Astrocyte (in vitro differentiated cells and primary cell): ENCODE measurements at places on chromosomes 1 and 21. TPM values are rescaled to one million over a fixed set of nuclear protein-coding genes. Genes with fewer than 3 reads are reported as not detected.

S100B gene
- 1.0 and 2.0 TPM in 2 replicates for total RNA-seq

SPATA21 gene
- not detected in 2 replicates for total RNA-seq

TFAP2E gene
- total RNA-seq: 0.41 and 0.48 TPM in 2 replicates

KIF26B gene
- total RNA-seq: 6.8 and 11.4 TPM in 2 replicates

SAMD11 gene
- total RNA-seq: 6.0 and 9.5 TPM in 2 replicates

ATAD3C gene
- 1.8 and 2.5 TPM in 2 replicates for total RNA-seq

GRCh38 chr1:108826081-108826635 lies 30.7 kb downstream of the AKNAD1 start:
- no peak overlapping the region for H3K4me3 ChIP-seq
- DNase-seq: no peak

DNA sequence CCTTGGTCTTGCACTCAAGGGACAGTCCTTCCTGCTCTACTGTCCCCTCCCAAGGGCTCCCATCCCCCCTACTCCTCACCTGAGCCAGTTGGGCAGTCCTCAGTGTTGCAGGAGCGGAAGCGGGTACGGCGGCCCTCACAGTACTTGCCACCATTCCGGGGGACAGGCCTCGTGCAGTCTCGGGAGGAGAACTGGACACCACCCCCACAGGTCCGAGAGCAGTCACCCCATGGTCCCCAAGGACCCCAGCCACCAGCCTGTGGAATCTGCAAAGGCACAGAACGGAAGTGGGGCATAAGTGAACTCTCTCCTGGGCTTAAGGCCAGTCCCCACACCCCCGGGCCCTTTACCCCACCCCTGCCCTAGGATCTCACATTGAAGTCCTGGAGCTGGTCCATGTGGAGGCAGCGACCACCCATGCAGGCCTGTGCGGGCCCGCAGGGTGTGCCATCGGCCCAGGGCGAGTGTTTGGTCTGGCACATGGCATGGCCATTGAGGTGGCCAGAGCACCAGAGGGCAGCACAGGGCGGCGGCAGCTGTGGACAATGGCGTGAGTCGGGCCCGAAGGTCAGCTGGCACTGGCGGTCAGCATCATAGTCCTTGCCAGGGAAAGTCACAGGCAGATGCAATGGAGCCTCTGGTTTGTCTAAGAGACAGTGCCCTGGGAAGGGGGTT lies 5.2 kb downstream of the ADAMTS4 start:
- no peaks in the 10 kb centered on the region for H3K27me3 ChIP-seq
- H3K4me1 ChIP-seq: peaks cover 20% of the 10 kb centered on the region
- no peak overlapping the region for H3K4me3 ChIP-seq
- H3K36me3 ChIP-seq: no peaks in the 10 kb centered on the region
- no peak overlapping the region for H3K27ac ChIP-seq

- H3K27ac ChIP-seq: no peak overlapping the region
- no peaks in the 10 kb centered on the region for H3K4me1 ChIP-seq
- no peaks in the 10 kb centered on the region for H3K27me3 ChIP-seq
- H3K4me3 ChIP-seq: no peak overlapping the region
- no peaks in the 10 kb centered on the region for H3K36me3 ChIP-seq
- no peak for DNase-seq
Observed at GRCh38 chr1:7868070-7868780, 15.4 kb upstream of the UTS2 start.

DNA sequence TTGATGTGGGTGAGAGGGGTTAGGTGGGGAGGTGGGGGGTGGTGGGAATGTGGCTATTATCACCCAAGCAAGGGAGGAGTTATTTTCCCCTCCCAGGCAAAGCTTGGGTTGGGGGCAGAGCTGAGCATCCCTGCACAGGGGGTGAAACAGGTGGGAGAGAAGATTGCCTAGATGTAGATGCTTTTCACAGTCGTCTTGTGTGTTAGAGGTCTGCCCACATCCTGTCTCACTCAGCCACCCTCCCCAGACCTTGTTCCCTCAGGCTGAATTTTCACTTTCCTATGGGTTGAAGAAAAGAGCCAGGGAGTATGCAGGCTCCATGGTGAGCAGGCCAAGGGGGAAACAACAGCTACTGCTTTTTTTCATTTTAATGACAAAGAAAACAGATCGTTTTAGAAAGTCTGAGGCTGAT lies 223.5 kb downstream of the KIF26B start:
- no peaks in the 10 kb centered on the region for H3K36me3 ChIP-seq
- H3K4me1 ChIP-seq: no peaks in the 10 kb centered on the region
- DNase-seq: no peak
- H3K27ac ChIP-seq: no peak overlapping the region
- H3K27me3 ChIP-seq: no peaks in the 10 kb centered on the region
- H3K4me3 ChIP-seq: no peak overlapping the region

DNA sequence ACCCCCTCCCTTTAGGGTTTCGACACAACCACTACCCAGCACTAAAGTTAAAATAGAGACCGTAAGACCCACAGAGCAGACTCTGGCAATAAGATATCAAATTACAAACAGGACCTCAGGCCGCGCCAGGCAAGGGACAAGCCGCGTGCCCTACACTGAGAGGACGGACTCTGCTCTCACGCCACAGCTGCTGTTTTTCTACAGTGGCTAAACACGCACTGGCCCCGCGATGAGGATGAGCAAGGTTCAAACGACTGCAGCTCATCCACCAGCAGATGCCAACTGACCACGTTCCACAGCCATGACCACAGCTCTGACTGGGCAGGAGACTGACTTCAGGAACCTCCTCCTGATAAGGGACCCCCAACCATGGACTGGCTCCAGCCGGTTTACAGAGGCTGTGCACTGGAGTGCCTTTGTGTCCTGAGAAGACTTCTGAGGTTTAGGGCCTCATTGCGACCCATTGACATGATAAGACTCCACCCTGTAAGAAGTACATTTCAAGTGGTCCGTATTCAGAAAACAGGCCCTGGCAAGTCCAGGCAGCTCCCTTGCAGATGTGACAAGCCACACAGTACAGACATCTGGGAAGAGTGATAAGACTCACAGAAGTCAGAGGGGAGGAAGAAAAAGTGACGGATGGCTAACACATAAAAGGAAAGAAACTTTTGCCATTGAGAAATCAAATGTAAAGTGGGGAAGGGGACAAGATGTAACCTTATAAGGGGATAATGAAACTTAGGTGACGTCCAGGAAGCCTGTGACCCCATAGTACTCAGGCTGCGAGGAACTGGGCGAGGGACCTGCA lies 1.5 kb upstream of the KRTAP10-6 start:
- no peak for DNase-seq
- no peaks in the 10 kb centered on the region for H3K27me3 ChIP-seq
- H3K36me3 ChIP-seq: no peaks in the 10 kb centered on the region

- no peaks in the 10 kb centered on the region for H3K36me3 ChIP-seq
- H3K27me3 ChIP-seq: no peaks in the 10 kb centered on the region
- H3K27ac ChIP-seq: no peak overlapping the region
- DNase-seq: no peak
- H3K4me1 ChIP-seq: no peaks in the 10 kb centered on the region
Observed at GRCh38 chr1:235317168-235317567, 10.8 kb downstream of the ARID4B start.

GRCh38 chr1:148263128-148263905 lies 111.2 kb upstream of the NBPF11 start:
- peaks cover 4% of the 10 kb centered on the region for H3K4me1 ChIP-seq
- H3K4me3 ChIP-seq: peak overlapping the region; percentile 51
- peaks cover 8% of the 10 kb centered on the region for H3K27me3 ChIP-seq
- H3K27ac ChIP-seq: peak overlapping the region; percentile 77
- no peaks in the 10 kb centered on the region for H3K36me3 ChIP-seq

GRCh38 chr1:167509587-167509986 lies 8.7 kb downstream of the CD247 start:
- H3K4me3 ChIP-seq: no peak overlapping the region
- H3K4me1 ChIP-seq: no peaks in the 10 kb centered on the region
- peaks cover 3% of the 10 kb centered on the region for H3K27me3 ChIP-seq

DNA sequence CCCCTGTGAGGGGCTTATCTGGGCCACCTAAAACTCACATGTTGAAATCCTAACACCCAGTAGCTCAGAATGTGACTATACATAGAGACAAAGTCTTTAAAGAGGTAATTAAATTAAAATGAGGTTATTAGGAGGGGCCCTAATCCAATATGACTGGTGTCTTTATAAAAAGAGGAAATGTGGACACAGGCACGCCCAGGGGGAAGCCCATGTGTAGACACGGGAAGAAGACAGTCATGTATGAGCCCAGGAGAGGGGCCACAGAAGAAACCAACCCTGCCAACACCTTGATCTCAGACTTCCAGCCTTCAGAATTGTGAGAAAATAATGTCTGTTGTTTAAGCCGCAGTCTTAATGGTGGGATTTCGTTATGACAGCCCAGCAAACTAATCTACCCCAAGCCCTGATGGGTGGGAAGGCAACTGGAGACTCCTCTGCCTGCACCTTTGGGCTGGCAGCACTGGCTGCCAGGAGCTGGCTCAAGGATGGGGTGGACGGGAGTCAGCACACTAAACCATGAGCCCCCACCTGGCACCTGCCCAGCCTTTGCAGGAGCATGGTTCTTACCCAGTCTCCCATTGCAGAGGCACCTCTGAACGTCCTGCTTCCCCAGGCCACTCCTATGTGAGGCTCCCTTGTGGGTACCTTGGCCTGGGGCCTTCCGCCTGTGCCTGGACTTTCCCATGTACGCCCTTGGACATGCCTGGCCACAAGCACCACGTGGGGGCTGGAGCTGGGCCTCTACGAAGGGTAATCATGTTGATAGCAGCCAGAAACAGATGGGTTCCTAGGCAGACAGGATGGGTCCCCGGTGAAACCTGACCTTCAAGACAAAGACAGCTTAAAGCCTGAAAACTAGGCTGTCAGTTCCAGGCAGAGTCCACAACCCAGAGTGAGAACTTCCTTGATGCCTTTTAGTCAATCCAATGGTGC lies 57.1 kb upstream of the DMRTB1 start:
- DNase-seq: no peak
- H3K4me1 ChIP-seq: no peaks in the 10 kb centered on the region
- no peak overlapping the region for H3K27ac ChIP-seq
- no peaks in the 10 kb centered on the region for H3K36me3 ChIP-seq

- no peaks in the 10 kb centered on the region for H3K4me1 ChIP-seq
- H3K4me3 ChIP-seq: no peak overlapping the region
- H3K27me3 ChIP-seq: peaks cover 6% of the 10 kb centered on the region
- no peak overlapping the region for H3K27ac ChIP-seq
Observed at GRCh38 chr1:29513357-29513756, 277.0 kb downstream of the PTPRU start.

DNA sequence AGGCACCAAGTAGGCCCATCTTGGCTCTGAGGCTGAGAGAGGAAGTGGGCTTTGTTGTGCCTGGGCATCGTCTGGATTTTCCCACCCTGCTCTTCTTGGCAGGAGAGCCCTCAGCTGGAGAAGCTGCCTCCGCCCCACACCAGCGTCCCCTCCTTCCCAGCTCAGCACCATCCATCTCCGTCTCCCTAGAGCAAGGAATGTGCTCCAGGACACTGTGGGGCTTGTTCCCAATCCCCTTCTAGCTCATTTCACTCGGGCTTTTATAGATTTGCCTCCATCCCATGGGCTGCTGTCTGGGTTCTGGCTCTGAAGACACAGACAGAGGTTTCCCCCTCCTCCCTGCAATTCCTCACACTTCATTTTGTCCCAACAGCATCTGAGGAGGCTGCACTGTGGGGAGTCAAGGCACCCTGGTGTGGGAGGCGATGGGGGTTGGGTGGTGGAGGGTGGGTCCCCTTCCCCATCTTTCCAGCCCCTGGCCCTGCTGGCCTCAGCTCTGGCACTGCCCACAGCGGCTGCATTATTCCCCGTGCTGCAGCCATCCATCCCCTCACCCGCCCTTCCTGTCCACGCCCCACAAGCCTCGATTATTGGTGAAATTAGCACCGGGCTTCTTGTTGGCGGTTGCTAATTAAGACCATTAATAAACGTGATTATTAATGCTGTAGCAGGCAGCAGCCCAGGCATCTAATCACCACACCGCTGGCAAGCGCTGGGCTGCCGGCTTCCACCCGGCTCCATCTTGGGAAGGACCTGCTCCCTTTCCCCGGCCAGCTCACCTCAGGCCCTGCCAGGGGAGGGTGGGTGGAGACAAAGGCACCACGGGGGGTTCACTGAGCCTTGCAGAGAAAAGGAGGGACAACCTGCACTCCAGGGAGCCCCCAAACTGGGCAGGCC lies 21.7 kb downstream of the RHBG start:
- no peaks in the 10 kb centered on the region for H3K36me3 ChIP-seq
- H3K27ac ChIP-seq: no peak overlapping the region
- H3K4me1 ChIP-seq: peaks cover 3% of the 10 kb centered on the region
- DNase-seq: no peak

- no peaks in the 10 kb centered on the region for H3K4me1 ChIP-seq
- H3K36me3 ChIP-seq: no peaks in the 10 kb centered on the region
- H3K4me3 ChIP-seq: no peak overlapping the region
- no peaks in the 10 kb centered on the region for H3K27me3 ChIP-seq
- no peak overlapping the region for H3K27ac ChIP-seq
- DNase-seq: peak; percentile 39
Observed at GRCh38 chr1:173175514-173176145, 31.5 kb downstream of the TNFSF4 start.

DNA sequence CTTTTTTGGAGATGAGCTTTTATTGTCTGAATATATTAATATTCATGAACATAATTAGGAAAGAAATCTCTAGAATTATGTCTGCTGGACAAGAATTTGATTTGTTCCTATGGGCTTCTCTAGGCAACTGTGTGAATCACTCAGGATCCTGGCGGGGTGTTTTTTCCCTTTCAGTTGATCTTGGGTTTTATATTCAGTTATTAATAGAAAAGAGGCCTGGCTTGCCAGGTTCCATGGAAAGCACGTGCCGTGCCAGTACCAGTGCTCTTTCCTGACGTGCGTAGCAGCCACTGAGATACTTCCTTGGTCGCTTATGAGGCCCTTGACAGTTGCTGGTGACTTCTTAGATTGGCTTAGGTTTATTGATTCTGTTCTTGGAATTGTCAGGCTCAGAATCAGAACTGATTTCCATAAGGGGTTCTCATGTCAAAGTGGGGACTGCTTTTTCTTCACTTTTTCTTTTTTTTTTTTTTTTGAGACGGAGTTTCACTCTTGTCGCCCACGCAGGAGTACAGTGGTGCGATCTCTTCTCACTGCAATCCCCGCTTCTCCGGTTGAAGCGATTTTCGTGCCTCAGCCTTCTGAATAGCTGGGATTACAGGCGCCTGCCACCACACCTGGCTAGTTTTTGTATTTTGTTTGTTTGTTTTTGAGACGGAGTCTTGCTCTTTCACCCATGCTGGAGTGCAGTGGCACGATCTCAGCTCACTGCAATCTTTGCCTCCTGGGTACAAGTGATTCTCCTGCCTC lies 48.7 kb upstream of the KIF1B start:
- no peak overlapping the region for H3K27ac ChIP-seq
- DNase-seq: no peak
- no peaks in the 10 kb centered on the region for H3K4me1 ChIP-seq

- H3K36me3 ChIP-seq: peaks cover 17% of the 10 kb centered on the region
- H3K4me3 ChIP-seq: no peak overlapping the region
- DNase-seq: no peak
- no peak overlapping the region for H3K27ac ChIP-seq
- peaks cover 34% of the 10 kb centered on the region for H3K4me1 ChIP-seq
- no peaks in the 10 kb centered on the region for H3K27me3 ChIP-seq
Observed at GRCh38 chr1:156668801-156669637, 8.2 kb downstream of the NES start.

DNA sequence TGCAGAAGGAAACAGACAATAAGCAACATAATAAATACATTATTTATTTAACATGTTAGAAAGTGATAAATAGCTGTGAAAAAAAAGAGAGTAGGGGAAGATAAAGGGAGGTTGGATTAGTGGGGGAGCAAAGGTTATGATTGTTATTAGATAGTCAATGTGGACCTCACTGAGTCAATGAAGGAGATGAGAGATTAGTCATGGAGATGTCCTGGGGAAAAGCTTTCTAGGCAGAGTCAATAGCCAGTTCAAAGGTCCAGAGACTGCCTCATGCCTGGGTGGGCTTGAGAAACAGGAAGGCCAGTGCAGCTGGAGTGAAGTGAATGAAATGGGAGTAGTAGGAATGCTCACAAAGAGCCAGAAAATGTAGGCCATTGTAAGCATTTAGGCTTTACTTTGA lies 187.1 kb upstream of the CACYBP start:
- H3K27me3 ChIP-seq: no peaks in the 10 kb centered on the region
- H3K4me3 ChIP-seq: no peak overlapping the region
- no peak for DNase-seq
- H3K36me3 ChIP-seq: no peaks in the 10 kb centered on the region
- H3K4me1 ChIP-seq: peaks cover 8% of the 10 kb centered on the region
